ENCODE measurements at places on chromosomes 16 and 17.

DNA sequence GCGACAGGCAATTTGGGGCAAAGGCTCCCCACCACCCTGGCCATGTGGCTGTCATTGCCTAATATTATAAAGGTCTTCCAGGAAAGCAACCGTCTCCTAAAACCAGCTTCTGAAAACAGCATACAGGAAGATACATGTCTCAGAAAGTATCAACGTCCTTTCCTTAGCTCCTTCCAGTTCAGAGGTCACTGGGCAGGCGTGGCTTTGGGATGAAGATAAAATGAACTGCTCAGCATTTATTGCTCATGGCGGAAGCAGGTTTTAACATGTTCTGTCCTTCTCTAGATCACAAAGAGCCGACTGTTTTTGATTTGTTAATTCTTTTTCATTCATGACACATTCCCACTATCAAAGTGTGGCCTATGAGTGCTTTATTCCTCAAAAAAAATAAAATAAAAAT, 8.0 kb downstream of the CFAP20 start:
- no peak for DNase-seq

DNA sequence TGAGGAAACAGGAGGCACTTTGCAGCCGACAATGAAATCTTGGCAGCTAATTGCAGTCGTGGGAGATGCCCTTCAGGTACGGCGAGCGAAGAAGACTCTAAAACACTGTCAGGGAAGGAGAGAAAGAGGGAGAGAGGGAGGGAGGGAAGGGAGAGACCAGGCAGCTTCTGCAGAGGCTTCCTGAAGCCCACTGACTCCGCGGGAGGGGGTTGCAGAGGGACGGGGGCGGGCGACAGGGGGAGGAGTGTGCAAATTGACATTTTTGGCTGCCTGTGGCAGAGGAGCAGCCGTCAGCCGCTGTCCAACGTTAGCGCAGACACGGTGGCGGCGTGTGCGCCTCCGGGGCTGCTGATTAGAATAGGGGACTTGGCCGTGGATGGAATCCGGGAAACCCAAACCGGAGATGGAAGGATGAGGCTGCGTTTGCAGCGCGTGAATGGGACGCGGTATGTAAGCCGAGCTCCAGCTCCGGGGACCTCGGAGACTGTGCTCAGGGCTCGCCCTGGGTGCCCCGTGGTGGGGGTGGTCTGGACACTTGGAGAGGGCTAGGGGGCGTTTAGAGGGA, 849.1 kb upstream of the RBFOX1 start:
- no peak for DNase-seq

GRCh38 chr17:78862073-78863023, 21.7 kb upstream of the USP36 start:
- no peak for DNase-seq

DNA sequence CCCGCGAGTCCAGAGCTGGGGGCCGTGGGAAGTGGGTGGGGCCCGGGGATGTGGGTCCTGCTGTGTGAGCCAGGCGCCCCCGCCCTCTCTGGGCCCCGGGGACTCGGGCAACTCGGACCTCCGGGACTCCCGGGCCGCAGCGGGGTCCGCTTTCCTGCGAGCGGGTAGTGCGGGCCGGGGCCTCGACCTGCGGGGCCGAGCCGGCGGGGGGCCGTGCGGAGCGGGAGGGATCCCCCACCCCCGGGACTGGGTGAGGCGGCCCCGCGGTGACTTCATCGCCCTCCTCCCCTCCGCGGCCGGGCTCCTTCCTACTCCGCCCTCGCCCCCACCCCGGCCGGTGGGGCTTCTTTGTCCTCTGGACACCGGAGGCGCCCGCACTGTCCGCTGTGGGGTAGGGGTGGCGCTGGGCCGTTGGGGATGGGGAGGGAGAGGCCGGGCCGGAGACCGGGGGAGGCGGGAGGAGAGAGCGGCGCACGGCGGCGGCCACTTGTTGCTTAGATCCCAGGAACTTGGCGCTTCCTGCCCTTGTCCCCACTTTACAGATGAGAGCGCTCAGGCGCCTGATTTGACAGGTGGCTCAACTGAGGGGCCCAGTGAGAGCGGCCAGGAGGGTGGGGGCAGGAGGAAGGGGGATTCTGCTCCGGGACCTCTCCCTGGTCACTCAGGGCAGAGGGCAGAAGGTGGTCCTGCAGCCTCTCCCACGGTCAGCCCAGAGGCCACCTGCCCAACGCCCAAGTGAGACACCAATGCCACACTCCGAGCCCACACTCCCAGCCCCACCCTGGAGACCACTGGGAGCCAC, 874 bp downstream of the CMTM3 start:
- no peak for DNase-seq

DNA sequence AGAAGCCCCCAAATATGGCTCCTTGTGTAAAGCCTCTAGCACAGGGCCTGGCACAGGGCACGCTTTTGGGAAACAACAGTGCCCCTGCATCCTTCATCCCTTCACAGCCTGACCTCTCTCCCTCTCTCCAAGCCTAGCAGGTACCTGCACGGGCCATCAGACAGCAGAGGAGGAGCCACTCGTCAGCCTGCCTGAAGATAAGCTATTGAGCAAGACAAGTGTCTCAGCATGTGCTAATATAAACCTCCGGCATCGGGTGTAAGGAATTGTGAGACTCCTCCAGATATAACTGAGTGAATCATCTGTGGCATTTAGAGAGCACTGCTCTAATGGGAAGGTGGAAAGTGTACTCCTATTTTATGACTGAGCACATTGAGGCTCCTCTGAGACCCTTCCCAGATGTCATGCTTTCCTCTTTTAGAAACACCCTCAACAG, 38.3 kb downstream of the TBX4 start:
- no peak for DNase-seq

GRCh38 chr16:74199842-74200124, 96.8 kb upstream of the PSMD7 start:
- DNase-seq: no peak

DNA sequence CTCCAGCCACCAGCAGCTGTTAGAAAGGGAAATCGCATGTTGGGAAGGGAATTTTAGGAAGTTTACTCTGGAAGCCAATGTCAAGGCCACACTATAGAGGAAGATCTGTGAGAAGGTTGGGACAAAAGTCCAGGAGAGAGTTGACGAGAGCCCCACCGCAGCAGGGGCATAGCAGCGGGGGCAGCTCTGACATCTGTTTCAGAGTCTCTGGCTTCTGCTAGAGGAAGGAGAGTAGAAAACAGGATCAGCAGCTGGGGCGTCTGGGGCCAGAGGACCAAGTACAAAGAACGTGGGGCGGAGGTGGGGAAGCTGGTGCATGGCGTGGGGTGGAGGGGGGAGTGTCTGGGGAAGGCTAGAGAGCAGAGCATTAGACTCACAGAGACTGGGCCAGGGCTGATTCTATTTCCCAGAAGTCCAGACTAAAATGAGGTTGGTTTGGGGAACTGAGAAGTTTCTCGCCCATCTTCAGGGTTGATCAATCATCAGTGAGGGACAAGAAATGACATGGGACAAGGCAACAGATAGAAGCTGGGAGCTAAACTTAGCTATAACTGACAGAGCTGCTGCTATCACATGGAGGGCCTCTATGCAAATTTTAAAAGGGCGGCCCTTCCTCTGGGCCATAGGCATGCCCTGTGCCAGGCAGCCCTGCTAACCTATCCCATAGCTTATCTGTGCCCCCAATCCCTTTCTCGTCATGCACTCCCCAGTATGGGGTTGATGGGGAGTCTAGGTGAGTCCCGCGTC, 1.2 kb downstream of the RABEP2 start:
- no peak for DNase-seq

- no peak for DNase-seq
These were observed 32.3 kb upstream of the PVALEF start for GRCh38 chr17:81132770-81133723.

- no peak for DNase-seq
These were observed 130.8 kb downstream of the SDK2 start for GRCh38 chr17:73513426-73513825.

DNA sequence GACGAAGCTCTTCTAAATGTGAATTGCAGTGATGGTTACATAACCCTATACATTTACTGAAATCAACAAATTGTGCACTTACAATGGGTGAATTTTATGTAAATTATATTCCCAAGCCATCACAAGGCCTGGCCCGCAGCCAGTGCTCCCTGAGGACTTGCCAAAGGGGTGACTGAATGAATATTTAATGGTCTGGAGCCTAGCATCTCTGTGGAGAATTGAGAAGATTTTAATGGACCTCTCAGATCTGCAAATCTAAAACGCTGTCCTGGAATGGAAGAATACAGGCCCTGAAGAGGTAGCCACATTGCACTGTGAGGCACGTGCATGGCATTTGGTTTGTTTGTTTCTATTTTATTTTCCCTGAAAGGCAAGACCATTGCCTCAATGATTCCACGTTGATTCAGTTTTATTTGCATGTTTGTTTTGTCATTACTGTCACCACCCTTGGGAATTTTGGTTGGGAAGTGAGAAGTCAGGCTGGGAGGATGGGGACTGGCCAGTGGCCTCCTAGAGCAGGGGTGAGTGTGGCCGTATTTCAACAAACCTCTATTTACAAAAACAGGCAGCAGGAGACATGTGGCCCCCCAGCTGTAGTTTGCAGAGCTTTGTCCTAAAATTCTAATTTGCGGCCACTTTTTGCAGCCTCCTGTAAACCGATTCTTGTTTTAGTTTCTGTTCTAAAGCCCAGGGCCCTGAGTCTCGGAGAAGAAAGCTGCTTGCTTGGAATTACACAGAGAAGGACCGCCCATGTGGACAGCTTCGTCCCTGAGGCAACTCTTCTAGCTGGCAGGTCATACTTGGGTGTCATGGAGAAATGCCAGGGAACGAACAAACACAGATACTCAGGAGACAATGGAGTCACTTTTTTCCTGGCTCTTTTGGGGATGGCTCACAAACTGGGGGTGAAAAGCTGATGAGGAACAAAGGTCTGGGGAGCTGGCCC, 40.5 kb upstream of the GCSH start:
- DNase-seq: no peak

DNA sequence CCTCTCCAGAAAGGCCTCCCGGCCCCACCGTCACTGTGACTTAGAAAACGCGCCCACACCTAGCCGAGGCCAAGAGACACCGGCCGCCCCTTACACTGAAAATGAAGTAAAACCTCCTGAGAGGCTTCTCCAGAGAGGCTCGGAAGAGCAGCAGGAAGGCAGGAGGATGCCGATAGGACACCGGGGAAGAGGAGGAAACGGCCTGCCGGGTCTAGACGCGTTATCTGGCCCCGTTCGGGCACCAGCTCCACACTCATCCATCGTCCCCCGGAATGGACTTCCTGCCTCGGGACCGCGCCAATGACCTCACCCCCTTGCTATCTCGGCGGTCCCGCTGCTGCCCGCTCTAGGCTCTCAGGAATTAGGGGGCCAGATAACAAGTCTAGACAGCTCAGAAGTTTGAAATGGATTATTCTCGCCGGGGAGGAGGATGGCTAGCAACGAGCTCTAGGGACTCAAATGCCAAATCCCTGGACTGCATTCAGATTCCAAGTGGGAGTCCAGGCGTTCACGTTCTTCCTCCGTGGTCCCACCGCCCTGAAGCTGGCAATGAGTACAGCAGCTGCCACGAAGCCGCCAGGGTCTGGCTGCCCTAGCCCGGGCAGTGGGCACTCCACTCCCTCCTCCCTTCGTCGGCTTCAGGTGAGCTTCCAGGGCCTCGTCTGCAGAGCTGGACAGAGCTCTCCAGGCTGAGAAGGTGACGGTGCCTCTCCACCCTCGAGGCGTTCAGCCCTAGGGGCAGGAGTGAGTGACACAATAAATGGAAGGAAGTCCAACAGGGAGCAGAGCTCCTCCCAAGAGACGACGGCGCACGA, 350.9 kb downstream of the FOXL1 start:
- DNase-seq: no peak

- DNase-seq: no peak
These were observed 21.2 kb upstream of the MTSS2 start for GRCh38 chr16:70706948-70707465.

DNA sequence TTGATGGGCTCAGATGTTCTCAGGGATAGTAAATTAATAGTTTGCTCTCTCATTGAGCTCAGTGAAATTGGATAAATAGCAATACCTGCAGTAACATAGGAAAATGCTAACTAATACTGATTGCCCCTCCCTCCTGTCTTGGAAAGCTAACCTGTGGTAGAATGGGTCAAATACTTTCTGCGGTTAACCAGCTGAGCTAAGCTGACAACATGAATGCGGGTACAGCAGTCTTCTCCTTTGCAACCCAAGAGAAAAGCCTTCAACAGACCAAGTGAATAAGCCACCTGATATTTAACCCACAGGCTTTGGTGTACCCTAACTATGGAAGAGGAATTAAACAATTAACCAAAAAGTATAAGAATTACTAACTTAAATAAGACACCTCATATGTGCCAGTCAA, 408.3 kb upstream of the MAF start:
- no peak for DNase-seq

GRCh38 chr17:45895969-45896785, 1.8 kb downstream of the MAPT start:
- no peak for DNase-seq

- DNase-seq: no peak
These were observed 4.0 kb upstream of the TIMM22 start for GRCh38 chr17:992933-993332.

GRCh38 chr17:69144331-69145255, 2.9 kb upstream of the ABCA6 start:
- DNase-seq: no peak

DNA sequence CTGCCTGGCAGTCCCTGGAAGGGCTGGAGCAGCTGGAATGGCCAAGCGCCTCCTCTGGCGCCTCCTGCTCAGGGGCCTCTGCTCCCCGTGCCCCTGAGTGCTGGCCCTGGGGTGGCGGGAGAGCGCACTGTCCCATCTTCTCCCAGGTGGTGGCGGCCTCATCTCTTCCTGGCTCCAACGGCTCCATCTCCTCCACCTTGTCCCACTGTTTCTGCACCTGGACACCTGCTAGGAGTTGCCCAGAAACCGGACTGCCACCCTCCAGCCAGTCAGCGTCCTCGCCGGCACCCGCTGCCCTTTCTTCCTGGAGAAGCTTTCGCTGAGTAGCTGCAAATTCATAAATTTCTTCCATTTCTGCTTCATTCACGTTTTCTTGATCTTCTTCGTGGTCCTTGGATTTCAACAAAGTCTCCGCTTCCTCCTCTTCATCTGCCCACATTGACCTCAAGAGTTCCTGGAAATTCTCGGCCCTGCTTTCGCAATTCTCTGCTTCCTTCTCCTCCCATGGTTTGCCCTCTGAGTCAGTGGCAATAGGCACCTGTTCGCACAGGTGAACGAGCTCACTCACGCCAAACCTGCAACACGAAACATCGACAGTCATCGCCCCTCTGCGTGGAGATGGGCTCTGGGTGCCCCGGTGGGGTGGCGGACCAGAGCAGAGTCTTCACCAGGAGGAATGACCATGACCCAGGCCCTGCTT, 13.7 kb upstream of the NLRC3 start:
- DNase-seq: no peak

GRCh38 chr17:1737531-1738291, 5.0 kb upstream of the SERPINF2 start:
- no peak for DNase-seq

- DNase-seq: no peak
These were observed 41.0 kb downstream of the STAT5A start for GRCh38 chr17:42329025-42329976.

GRCh38 chr17:38320482-38320881, 23.3 kb downstream of the GPR179 start:
- DNase-seq: no peak
